ENCODE measurements at places on chromosomes 4 and X.
A peak's percentile ranks its signal among the peaks of the same experiment; 100 is the strongest.

GRCh38 chr4:54541426-54542118, 116.2 kb upstream of the KIT start:
- H3K4me1 ChIP-seq: peaks cover 2% of the 10 kb centered on the region
- peaks cover 15% of the 10 kb centered on the region for H3K27me3 ChIP-seq
- DNase-seq: no peak

DNA sequence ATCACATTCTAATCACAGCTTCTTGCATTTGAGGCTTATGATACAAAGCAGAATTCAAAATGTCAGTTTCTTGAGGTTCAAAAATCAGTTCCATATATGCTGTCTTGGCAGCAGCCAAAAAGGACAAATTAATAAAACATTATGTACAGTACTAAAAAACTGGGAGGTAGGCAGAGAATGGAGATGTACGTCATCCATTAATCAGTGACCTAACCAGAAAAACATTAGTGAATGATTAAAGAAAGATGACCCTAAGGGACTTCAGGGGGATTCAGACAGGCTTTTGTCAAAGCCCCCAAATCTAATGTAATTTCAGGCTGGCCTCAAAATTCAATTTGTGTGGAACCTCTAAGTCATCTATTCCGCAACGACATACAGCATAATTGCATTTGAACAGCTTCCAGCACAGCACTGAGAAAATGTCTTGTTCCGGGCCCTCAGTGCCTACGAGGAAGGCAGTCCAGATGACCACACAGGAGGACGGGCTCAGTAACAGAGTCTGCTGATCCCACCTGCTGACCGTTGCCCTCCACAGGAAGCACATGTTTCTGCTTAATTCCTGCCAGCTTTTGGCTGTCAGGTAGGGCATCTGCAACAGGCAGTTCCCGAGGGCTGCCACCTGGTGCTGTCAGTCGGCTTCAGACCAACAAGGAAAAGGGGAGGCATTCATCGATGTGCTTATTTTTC, 83.8 kb upstream of the HHIP start:
- H3K36me3 ChIP-seq: no peaks in the 10 kb centered on the region
- H3K4me1 ChIP-seq: no peaks in the 10 kb centered on the region

GRCh38 chr4:158824425-158825274, 55.8 kb downstream of the FNIP2 start:
- H3K27ac ChIP-seq: no peak overlapping the region
- H3K27me3 ChIP-seq: peaks cover 2% of the 10 kb centered on the region
- no peak overlapping the region for H3K4me3 ChIP-seq
- DNase-seq: no peak
- peaks cover 11% of the 10 kb centered on the region for H3K36me3 ChIP-seq

- no peaks in the 10 kb centered on the region for H3K27me3 ChIP-seq
- H3K4me3 ChIP-seq: no peak overlapping the region
- DNase-seq: no peak
- H3K4me1 ChIP-seq: no peaks in the 10 kb centered on the region
- peaks cover 8% of the 10 kb centered on the region for H3K36me3 ChIP-seq
Observed at GRCh38 chrX:131739823-131740222, 195.9 kb downstream of the OR13H1 start.

GRCh38 chr4:75561789-75562188, 5.9 kb downstream of the ODAPH start:
- no peaks in the 10 kb centered on the region for H3K36me3 ChIP-seq
- no peaks in the 10 kb centered on the region for H3K4me1 ChIP-seq
- H3K4me3 ChIP-seq: no peak overlapping the region

DNA sequence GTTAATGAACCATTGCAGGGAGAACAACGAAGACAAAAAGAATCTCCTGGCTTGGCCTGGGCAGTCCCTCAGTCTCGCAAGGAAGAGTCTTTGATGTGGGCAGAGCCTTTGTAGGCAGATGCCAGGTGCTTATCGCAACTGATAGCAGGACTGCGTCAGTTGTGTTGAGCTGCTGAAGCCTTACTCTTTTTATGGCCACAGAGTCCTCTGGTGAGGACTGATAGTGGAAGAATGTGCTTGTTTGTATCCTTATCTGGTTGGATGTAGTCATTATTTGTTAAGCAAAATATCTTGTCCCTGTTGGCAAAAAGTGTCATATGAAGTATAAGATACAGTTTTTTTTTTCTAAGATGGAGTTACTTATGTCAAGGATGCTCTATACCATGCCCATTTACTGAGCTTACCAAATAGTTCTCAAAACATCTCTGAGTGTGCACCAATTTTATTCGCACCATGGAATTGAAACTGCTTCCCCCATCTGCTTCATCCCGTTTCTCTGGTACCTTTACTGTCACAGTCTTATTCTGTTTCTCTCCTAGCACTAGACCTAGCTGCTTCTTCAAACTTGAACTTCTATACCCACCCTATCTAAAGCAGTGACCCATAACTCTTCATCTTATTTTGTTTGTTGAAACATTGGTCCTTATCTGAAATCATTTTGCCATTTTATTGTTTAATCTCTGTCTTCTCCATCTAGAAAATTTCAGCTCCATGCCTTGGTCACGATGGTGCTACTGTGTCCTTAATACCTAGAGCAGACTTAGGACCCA, 47.0 kb upstream of the SPRY1 start:
- H3K4me1 ChIP-seq: peaks cover 5% of the 10 kb centered on the region
- H3K4me3 ChIP-seq: no peak overlapping the region
- no peak overlapping the region for H3K27ac ChIP-seq
- no peaks in the 10 kb centered on the region for H3K36me3 ChIP-seq

DNA sequence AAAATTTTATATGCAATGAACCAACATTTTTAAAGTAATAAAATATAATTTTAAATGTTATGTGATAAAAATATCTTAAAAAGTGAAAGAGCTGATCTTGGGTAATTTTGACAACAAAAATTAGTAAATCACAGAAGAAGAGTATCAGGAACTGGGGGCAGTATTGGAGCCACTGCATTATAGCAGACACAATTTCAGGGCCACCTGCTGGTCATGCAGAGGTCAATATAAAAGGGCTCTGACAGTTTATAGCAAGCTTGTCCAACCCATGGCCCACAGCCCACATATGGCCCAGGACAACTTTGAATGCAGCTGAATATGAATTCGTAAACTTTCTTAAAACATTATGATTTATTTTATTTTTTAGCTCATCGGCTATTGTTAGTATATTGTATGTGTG, 13.0 kb upstream of the LEF1 start:
- peaks cover 9% of the 10 kb centered on the region for H3K4me1 ChIP-seq
- no peak overlapping the region for H3K4me3 ChIP-seq
- H3K27ac ChIP-seq: no peak overlapping the region
- H3K27me3 ChIP-seq: no peaks in the 10 kb centered on the region

GRCh38 chr4:184382189-184382846, 92.0 kb downstream of the IRF2 start:
- DNase-seq: no peak
- peak overlapping the region; percentile 46 for H3K4me3 ChIP-seq
- peaks cover 69% of the 10 kb centered on the region for H3K4me1 ChIP-seq
- H3K36me3 ChIP-seq: peaks cover 18% of the 10 kb centered on the region

DNA sequence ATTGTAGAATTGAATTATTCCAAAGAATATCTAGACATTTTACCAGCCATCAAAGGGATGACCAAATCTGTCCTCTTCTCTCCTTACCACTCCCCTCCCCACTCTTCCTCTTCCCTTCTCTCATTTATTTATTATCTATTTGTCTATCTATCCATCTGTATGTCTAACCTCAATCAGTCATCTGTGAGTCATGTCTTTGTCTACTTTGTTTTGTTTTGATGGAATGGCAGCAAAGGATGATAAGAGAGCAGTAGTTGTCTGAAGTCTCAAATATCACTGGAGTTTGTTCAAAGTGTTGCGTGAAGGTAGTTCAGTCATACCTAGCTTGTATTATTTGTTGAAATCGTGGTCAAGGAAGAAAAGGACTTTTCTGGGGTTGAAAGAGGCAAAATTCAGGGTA, 34.7 kb upstream of the PGRMC2 start:
- H3K27ac ChIP-seq: no peak overlapping the region
- no peaks in the 10 kb centered on the region for H3K27me3 ChIP-seq
- H3K36me3 ChIP-seq: peaks cover 9% of the 10 kb centered on the region
- H3K4me1 ChIP-seq: no peaks in the 10 kb centered on the region

Measured in activated naive CD8-positive, alpha-beta T cell treated with anti-CD3 and anti-CD28 coated beads, Interleukin-2, amount 50 U/mL, for 24 hours (primary cell).